Gastroesophageal sphincter (tissue), 4 donors: ENCODE measurements at places on chromosomes 12 and 14. TPM values are rescaled to one million over a fixed set of nuclear protein-coding genes. Genes with fewer than 3 reads are reported as not detected.

- no peaks in the 10 kb centered on the region for H3K4me1 ChIP-seq
- no peak overlapping the region for H3K27ac ChIP-seq
- no peaks in the 10 kb centered on the region for H3K27me3 ChIP-seq
- no peak overlapping the region for H3K4me3 ChIP-seq
Measured at GRCh38 chr12:68886636-68887572, 46.1 kb downstream of the CPM start.

DNA sequence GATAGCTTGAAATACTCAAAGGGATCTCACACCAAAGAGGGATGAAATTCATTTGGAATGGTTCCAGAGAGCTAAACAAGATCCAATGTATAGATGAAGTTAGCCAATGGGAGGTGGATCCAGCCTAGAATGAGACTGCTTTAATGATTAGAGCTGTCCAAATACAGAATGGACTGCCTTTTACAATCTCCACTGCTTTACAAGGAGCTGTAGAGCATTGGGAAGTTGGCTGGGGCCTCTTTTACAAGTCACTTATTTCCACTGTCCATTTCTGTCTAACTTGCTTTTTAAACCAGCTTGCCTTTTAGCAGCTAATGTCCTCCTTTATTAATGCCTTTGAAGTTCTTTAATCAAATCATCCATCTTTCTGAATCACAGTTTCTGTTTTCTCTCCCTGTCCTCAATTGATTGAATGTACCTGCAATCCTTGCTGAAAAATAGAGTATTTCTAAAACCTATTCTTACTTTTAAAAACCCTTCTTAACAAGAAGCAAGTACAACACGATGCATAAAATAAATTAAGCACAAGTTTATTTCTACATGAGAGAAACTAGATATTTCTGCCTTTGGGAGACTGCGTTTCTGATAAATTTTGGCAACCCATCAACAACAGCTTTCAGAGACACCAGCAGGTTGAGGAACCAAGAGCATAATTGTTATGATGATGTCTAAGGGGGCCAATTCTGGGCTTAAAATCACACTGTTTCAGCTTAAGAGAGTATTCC, 3.4 kb upstream of the ATP2A2 start:
- no peak for ATAC-seq
- H3K4me3 ChIP-seq = no peak overlapping the region
- H3K4me1 ChIP-seq = no peaks in the 10 kb centered on the region
- peak overlapping the region; percentile 37 for H3K27ac ChIP-seq
- H3K36me3 ChIP-seq = no peaks in the 10 kb centered on the region

The FOXG1 gene
- total RNA-seq = not detected

DNA sequence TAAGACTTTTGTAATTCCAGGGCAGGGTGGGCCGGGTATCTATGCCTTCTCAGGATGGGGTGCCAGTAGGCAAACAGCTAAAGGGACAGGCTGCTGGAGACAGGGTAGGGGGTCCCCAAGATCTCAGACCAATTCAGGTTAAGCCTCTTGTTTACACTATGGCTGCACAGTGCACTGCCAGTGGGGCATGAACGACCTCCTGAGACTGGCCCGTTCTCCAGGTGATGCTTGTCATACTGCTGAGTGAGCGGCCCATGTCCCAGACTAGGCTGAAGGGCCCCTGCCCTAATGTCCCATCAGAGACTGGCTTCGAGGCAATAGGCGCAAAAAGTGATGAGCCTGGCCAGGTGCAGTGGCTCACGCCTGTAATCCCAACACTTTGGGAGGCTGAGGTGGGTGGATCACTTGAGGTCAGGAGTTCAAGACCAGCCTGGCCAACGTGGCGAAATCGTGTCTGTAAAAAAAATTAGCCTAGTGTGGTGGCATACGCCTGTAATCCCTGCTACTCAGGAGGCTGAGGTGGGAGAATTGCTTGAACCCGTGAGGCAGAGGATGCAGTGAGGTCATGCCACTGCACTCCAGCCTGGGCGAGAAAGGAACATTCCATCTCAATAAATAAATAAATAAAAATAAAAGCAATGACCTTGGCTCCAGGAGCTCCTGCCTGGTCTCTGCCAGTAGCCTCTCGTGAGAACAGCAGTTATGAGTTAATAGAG, 12.6 kb downstream of the SLC25A29 start:
- no peak for ATAC-seq
- no peak overlapping the region for H3K4me3 ChIP-seq
- no peaks in the 10 kb centered on the region for H3K36me3 ChIP-seq
- peaks cover 17% of the 10 kb centered on the region for H3K4me1 ChIP-seq

DNA sequence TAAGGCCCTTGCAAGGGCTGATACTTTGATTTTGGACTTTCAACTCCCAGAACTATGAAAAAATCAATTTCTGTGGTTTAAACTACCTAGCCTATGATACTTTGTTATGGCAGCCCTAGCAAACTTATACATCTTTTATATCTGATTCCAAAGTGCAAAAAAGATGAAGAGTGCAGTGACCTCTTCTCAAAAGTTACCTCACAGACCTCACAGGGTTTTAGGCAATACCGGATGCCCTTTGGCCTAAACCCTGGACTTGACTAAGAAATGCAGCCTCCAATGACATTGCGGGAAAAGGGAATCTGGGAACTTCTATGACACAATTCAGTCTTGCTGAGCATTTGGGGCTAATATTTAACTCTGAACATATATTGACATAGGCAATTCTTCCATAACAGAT, 63.3 kb downstream of the IGF1 start:
- no peak overlapping the region for H3K4me3 ChIP-seq
- no peak overlapping the region for H3K27ac ChIP-seq
- no peaks in the 10 kb centered on the region for H3K4me1 ChIP-seq
- no peaks in the 10 kb centered on the region for H3K27me3 ChIP-seq

The ALKBH1 gene
- 9.7 TPM for total RNA-seq

The INTS13 gene
- total RNA-seq = 12.4 TPM

The NCKAP5L gene
- total RNA-seq = 15.3 TPM

The SLCO1B1 gene
- not detected for total RNA-seq
